Stimulated activated CD8-positive, alpha-beta memory T cell treated with anti-CD3 and anti-CD28 coated beads, Interleukin-7, amount 100 ng/mL, for 1 hour (primary cell): ENCODE measurements at places on chromosomes 3 and 15.

- DNase-seq: no peak
These were observed 41.7 kb downstream of the CADPS start for GRCh38 chr3:62833538-62833937.

- DNase-seq: no peak
These were observed 44.5 kb downstream of the SNAPC5 start for GRCh38 chr15:66452971-66453580.

GRCh38 chr3:58526515-58526957 lies 10.5 kb downstream of the ACOX2 start:
- DNase-seq: no peak

DNA sequence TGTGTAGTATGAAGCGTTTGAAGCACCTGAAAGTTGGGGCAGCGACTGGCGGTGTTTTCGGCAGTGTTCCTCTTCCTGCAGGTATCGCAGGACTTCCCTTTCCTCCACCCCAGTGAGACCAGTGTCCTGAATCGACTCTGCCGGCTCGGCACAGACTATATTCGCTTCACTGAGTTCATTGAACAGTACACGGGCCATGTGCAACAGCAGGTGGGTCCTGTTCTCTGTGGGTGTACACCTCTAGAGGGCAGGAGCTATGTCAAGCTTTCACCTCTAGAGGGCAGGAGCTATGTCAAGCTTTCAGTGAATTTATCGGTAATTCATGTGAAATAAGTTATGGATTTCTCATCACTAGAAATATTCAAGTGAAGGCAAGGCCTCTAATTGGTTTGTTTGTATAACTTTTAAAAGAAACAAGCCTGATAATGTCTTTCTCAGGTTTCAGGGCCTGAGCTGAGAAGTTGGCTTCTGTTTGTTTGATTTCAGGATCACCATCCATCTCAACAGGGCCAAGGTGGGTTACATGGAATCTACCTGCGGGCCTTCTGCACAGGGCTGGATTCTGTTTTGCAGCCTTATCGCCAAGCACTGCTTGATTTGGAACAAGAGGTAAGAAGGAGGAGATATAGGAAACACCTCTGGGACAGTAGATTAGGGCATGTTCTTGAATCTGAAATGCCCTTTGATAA lies 5.3 kb downstream of the TUBGCP4 start:
- DNase-seq: no peak

GRCh38 chr15:74826364-74826819 lies at the start of gene CPLX3:
Gene CPLX3 (plus strand): TSS chr15:74826627. CDS start chr15:74826704, 77 bp downstream.
- DNase-seq: no peak

DNA sequence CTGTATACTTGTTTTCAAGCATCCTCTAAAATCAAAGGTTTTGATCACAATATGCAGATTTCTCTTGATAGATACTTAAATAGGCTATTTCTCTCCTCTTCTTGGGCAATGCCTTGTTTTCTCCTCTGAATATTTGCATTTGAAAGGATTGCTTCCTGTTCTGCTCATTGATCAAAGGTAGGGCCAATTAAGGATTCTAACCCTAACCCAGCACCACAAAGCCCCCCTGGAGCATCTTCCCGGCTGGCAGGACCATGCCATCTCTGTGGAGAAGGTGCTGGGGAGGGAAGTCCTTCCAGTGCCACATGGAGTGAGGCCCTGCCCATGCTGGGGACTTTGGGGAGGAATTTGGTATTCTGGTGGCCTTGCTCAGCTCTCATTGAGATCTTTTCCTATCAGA lies 11.3 kb upstream of the NIPA2 start:
- DNase-seq: no peak

GRCh38 chr3:30752970-30753369 lies 141.5 kb downstream of the GADL1 start:
- DNase-seq: no peak

DNA sequence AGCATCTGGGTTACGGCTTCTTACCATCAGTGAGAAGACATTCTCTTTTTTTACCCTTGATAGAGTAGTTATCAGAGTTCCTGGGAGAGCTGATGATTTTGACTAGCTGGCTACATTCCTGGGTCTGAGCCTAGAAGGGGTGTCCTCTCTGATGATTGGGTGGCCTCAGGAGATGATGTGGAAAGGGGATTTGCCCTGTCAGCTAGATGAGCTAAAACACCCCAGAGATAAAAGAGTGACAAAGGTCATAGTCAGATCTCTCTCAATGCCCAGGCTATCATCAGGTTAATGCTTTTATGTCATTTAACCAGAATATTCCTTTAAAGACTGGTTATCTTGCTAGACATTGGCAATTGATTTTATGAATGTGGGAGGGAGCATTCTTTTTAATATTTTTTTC lies 130.2 kb downstream of the KCNAB1 start:
- no peak for DNase-seq

- DNase-seq: no peak
These were observed 49.4 kb upstream of the FLNB start for GRCh38 chr3:57958642-57959422.

GRCh38 chr3:147945968-147946519 lies 536.9 kb downstream of the ZIC1 start:
- DNase-seq: no peak

GRCh38 chr3:131957511-131957910 lies 77.3 kb downstream of the CPNE4 start:
- DNase-seq: no peak

GRCh38 chr3:10023587-10024310 lies 2.5 kb upstream of the FANCD2 start:
- no peak for DNase-seq

DNA sequence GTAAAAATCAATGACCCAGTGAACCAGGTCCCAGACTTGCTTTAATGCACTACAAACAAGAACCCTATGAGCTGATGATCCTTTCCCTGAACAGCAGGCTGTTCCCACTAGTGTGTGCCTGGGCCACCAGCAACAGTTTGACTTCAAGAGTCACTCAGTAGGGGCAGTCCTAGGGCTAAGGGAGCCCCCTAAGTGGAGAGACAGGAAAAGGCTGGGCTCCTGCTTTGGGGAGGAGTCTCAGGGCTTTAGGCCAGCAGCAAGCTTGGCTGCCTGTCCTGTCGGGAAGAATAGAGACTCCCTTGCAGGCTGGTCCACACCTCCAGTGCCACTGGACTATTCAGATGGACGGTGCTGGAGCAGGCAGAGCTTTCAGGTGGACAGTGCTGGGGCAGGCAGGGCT lies 29.4 kb upstream of the ADCY5 start:
- DNase-seq: no peak

DNA sequence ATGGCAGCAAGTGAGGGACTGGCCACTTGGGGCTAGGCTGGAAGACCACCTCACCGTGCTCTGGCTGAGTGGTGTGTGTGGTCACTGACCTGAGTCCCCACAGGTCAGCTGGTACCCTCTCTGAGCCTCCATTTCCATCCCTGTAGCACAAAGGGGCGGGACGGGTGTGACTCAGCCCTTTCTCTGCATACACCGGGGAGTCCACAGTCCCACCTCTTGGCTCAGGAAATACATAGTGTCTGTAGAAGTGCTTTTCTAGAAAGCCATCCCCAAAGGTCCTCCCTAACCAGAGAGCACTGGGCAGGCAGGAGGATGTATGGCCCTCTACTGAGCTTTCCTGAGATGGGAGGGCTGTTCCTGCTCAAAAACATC lies 27.2 kb downstream of the WNT7A start:
- DNase-seq: no peak

DNA sequence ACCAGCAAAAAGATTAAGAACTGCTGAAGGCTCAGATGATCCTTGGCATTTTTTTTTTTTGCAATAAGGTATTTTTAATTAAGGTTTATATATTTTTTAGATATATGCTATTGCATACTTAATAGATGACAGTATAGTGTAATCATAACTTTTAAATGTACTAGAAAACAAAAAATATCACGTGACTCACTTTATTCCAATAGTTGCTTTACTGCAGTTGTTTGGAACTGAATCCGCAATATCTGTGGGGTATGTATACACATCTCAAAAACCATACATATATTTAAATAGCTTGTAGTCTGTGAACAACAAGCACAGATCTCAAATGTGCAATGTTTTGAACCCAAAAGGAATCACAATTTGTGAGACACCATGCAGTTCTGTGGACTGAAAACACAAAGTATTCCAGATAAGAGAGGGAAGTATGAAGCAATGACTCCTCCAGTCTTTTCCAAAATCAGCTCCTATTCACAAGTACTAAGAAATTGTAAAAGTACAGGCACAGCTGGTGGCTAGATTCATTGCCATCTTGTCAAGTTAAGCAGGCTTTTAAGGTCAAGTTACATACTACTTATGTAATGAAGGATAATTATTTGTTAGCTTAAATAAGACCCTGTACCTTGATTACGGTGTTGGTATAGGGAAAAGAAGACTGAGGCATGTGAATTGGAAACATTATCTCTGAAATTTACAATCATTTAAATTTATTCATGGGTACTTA lies 331.1 kb downstream of the TBC1D5 start:
- no peak for DNase-seq

DNA sequence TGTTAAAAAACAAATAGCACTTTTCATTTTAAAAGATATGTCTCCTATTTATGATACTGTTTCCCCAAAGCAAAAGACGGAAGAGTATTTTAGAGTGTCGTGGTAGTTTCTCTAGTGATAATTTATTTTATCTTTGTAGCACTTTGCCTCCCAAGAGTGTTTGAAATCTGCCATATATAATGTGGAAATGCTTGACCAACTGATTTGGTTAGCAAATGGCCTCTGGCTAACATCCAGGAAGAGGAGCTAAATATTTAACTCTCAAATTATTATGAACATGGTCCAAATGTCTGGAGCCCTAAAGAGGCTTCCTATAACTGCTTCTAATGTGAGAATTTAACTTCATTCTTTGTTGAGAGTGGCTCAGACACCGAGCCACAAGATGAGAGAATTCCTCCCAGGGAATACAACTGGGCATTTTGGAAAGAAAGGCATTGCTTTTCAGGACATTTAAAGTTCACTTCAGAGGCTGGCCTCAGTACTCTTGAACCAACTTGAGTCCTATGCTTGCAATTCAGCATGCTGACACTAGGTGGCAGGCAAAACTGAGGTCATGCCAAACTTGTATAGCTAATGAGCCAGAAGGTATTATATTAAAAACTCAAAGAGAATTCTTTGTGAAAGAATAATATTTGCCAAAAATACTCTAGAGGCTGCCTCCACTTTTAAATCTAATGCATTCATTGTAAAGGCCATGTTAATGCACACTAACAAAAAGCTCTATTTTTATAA lies 104.5 kb downstream of the RARB start:
- DNase-seq: no peak

DNA sequence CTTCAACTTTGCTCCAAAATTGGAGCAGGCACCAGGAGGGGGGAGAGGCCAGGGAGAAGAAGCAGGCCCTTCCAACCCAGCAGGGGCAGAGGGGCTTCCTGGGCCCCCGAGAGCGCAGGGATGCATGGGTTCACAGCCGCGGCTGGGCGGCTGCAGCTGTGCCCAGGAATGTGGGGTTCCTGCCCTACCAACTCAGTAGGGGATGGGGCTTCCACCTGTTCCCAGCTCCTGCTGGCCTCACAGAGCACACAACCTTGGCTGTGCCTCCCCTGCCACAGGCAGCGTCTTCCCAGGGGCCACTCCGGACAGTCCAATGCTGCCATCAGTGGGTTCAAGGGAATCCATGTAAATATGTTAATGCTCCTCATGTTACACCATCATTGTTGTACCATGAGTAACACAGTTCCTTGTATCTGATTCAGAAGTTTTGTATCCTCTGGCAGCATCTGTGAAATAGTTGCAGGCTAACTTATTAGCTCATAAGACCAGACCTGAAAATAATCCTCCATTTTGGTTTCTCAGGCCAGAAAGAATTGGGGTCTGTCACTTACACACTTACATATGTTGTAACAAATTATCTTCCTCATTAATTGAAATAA lies 12.1 kb upstream of the SIAH2 start:
- DNase-seq: no peak

DNA sequence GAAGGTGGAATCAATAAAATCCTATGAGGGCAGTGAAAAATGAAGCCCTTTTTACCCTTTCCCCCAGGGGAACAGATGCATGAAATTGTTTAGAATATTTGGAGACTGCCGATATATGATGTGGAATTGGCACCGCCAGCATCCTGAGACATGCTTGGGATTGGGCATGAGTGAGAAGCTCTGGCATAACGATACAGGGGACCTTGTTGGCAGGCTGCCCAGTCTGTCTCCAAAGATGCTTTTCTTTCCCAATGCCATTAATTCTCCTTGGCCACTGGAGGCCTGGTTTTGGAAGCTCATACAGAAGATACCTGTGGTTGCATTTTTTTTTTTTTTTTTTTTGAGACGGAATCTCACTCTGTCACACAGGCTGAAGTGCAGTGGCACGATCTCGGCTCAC lies 800.6 kb upstream of the LMCD1 start:
- no peak for DNase-seq

GRCh38 chr15:82917249-82917648 lies 35.3 kb downstream of the HOMER2 start:
- DNase-seq: no peak

GRCh38 chr3:17743658-17743995 lies 1.2 kb upstream of the TBC1D5 start:
- DNase-seq: no peak

GRCh38 chr15:88467935-88468528 lies 524 bp downstream of the MRPS11 start:
- no peak for DNase-seq

- DNase-seq: no peak
These were observed 171.1 kb downstream of the KCNAB1 start for GRCh38 chr3:156291272-156292123.

GRCh38 chr15:87940768-87941167 lies 315.8 kb downstream of the NTRK3 start:
- DNase-seq: no peak

- DNase-seq: no peak
These were observed 8.8 kb downstream of the NECTIN3 start for GRCh38 chr3:111080413-111080812.

GRCh38 chr3:176840641-176841286 lies 356.5 kb downstream of the TBL1XR1 start:
- DNase-seq: no peak

GRCh38 chr15:53454843-53455721 lies 304.4 kb downstream of the WDR72 start:
- no peak for DNase-seq

- no peak for DNase-seq
These were observed 34.4 kb upstream of the TBC1D21 start for GRCh38 chr15:73838831-73839426.

DNA sequence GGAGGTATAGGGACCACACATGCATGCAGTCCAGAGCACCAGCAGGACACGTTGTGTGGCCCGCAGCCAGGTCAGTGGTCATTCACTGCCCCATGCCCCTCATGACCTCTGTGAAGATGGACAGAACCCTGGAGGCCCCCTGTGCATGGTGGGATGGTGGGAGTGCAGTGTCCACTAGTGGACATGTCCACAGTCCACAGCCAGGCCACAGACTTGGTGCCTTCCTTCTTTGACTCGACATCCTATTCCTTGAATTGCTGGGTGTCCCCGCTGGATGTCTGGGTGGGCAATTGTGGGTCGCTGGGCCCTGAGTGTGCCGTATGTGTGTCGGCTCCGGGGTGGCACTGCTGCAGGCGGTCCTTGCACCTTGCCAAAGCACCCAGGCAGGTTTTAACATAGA lies 35.7 kb downstream of the KLF15 start:
- DNase-seq: no peak

GRCh38 chr3:178291574-178292370 lies 244.5 kb upstream of the KCNMB2 start:
- no peak for DNase-seq
